ENCODE measurements at places on chromosomes 6 and 20.

DNA sequence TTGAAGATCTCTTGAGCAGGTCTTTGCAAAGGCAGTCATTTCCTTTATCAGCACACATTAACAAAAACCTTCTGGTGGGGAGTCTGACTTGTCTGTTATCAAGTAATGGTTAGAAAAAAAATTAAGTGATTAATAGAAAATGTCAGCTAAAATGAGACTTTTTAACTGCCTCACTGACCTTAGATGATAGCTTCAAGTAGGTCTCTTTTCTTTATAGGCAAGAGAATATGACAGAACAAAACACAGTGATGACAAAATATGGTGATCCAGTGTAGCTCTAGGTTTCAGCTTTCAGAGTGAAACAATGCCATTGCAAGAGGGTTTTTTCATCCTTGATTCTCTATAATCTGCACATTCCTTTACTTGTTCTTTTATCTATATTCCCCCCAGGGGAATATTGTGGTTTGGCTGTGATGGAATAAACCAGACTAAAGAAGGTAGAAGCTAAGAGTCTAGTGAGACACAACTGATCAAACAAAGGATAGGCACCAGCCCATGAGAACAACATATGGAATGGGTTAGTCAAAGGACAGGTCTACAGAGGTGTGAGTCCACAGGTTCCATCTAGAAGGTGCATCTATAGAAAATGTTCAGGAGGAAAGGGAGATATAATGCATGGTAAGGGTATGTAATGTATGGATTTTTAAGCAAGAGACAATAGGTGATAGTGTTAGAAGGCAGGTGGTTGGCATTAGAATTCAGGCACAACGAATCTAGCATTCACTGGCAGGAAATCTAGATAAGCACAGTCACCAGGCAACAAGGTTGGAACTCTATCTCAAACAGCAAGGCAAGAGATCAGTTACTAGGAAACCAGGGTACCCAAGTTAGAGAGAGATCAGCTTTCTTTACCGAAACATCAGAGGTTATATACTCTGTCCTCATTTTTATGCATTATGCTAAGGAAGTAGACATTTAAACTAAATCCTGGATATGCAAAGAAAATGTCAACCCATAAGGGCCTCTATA lies 228.9 kb upstream of the SMLR1 start:
- no peak for DNase-seq

- peak; percentile 21 for DNase-seq
These were observed 57.2 kb downstream of the CEP43 start for GRCh38 chr6:167056370-167056769.

GRCh38 chr6:124131779-124132178 lies 328.1 kb downstream of the NKAIN2 start:
- DNase-seq, result no peak

GRCh38 chr6:99349171-99350141 lies at the start of gene FAXC:
Gene FAXC (minus strand): TSS chr6:99349674. CDS start chr6:99349372, 302 bp downstream.
- DNase-seq, result no peak

- DNase-seq, result no peak
These were observed 391.9 kb upstream of the CHD6 start for GRCh38 chr20:42010090-42010489.

DNA sequence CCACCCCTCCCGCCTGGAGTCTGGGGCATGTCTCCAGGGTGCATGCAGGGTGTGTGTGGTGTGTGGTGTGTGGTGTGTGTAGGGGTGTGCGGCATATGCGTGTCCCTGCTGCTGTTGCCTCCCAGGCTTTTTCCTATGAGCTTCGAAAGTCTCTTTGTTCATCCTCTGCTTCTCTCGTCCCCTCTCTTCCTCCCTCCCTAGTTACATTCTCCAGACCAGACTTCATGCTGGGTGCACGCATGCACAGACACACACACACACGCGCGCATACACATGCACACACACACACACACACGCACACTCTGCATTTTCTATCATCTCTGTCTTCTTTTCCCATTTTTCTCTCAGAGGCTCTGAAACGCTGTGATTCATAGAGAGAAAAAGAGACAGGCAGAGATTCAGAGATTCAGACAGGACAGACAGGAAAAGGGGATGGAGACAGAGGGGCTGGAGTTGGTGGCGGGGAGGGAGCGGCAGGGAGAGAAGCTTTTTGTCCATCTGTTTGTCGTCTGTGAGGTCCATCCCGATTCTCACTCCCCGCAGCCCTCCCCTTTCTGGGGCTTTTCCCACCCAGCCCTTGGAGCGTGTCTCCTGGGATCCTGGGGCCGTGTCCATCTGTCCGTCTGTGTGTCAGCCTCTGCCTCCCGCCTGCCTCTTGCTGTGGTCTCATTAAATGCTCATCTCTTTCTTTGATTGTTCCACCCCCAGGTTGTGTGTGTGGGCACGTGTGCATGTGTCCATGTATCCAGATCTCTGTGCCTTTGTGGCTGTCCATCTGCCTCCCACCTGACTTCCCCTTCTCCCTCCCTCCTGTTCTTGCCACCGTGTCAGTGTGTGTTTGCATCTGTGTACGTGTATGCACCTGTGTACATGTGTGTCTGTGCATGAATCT lies 62.6 kb downstream of the SRC start:
- no peak for DNase-seq

GRCh38 chr6:70705772-70706171 lies 38.1 kb downstream of the SMAP1 start:
- DNase-seq, result no peak

- DNase-seq, result peak; percentile 68
These were observed 28.6 kb downstream of the FOXO3 start for GRCh38 chr6:108589244-108589791.

Data from kidney epithelial cell (primary cell).